Frontal cortex (tissue), 4 donors: ENCODE measurements at places on chromosomes 5 and 9. TPM values are rescaled to one million over a fixed set of nuclear protein-coding genes. Genes with fewer than 3 reads are reported as not detected.
A peak's percentile ranks its signal among the peaks of the same experiment; 100 is the strongest.

- DNase-seq: no peak
Measured at GRCh38 chr5:39062530-39062929, 11.7 kb downstream of the RICTOR start.

DNA sequence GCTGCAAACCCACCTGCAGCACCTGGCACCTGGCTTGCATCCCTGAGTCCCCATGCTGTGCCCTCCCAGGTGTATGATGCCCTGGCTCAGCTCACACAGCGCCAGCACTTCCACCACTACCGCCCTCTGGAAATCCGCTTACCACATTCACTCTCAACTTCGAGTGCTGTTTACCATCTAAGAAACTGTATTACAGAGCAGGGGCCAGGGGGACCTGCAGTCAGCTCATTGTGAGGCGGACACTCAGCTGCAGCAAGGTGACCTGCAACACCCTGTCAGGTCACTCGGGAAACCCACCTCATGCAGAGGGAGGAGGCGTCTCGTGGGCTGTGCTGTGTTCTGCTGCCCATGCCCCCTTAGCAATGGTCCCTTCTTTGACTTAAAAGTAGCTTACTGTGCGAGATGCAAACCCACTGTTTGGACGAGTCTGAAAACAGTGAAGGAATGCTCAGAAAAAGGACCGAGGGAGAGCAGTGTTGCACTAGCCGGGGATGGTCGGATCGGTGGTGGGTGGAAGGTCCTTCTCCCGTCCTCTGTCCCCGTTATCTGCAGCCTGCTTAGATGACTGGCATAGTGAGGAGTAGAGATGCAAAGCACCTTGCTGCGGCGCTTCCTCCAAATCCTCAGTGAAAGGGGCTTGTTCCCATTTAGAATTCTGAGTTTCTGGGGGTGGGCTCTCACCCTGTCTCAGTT lies 55.2 kb upstream of the CTSL start:
- no peak for DNase-seq

- DNase-seq: no peak
Measured at GRCh38 chr5:142491270-142491669, 166.4 kb upstream of the SPRY4 start.

DNA sequence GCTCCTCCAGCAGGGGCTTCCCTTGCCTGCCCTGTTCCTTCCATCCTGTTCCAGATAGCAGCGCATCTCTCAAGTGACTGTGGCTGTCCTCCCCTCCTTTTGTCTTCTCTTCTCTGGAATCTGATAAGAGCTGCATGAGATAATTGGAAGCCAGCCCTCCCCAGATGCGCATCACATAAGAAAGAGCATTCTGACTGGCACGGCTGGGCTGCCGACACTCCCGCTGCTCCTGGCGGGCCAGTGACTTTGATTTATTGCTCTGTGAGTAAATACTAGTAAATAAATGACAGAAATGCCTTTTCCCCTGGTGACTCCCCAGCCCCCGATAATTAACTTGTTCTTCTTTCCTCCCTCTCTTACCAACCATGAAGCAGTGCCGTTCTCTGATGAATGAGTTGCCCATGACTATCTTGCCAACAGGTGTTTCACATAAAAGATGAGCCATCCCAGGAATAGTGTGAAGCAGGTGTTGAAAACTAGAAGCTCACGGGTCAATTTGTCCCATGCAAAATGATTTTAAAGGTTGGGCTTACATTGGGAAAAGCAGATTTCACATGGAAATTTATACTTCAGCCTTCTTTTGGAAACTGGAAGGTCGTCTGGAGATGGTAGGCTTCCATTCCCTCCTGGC lies 212.3 kb downstream of the ERCC6L2 start:
- DNase-seq: no peak

- no peak for DNase-seq
Measured at GRCh38 chr5:44943647-44944046, 134.9 kb downstream of the MRPS30 start.

DNA sequence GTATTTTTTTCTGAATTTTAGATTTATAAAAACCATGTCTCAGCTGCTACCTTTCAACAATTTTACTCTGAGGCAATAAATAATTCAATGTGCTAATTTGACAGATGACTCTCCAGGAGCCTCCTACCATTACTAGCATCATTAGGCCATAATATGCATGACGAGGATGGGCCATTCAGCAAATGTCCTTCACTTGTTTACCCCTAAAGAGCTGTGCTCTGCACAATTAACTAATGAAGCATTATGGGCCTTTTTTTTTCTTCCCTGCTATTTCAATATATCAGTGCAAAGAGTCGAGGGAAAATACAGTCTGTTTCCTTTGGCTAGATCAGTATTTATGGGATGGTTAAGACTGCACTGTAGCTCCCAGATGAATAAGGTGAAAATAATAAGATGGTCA lies 627.2 kb downstream of the ISL1 start:
- DNase-seq: no peak

GRCh38 chr5:148147415-148147814 lies 20.9 kb upstream of the SPINK14 start:
- no peak for DNase-seq

- no peak for DNase-seq
Measured at GRCh38 chr5:35242702-35243258, 12.5 kb upstream of the PRLR start.

DNA sequence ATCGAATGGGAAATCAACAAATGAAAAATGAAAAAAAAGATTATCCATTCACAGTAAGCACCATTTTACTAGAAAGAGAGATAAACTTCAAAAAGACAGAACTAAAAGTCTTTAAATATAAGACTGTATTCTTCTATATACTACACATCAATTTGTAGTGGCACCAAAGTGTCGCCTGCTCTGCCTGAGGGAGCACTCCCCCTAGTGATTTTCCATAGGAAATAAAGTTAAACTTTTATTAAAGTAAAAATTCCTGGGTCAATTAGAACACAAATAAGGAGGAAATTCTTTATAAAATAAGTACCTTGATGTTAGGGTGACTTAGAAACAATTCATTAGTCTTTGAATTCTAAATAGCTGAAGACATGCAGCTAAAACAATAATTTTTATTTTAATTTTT lies 9.7 kb downstream of the RAD1 start:
- no peak for DNase-seq

DNA sequence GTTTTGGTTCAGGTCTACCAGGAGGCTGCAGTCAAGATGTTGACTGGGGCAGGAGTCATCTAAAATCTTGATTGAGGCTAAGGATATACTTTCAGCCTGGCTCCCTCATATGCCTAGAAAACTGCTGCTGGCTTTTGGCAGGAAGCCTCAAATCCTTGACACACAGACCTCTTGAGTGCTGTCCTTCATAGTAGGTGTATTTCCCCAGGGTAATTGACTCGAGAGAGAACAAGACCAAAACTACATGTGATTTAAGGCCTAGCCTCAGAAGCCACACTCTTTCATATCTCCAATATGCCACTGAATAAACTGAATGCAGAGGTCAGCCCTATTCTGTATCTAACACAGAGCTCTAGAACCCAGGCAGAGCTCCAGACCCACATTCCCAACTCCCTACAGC lies 402.3 kb upstream of the ADAMTS16 start:
- no peak for DNase-seq

DNA sequence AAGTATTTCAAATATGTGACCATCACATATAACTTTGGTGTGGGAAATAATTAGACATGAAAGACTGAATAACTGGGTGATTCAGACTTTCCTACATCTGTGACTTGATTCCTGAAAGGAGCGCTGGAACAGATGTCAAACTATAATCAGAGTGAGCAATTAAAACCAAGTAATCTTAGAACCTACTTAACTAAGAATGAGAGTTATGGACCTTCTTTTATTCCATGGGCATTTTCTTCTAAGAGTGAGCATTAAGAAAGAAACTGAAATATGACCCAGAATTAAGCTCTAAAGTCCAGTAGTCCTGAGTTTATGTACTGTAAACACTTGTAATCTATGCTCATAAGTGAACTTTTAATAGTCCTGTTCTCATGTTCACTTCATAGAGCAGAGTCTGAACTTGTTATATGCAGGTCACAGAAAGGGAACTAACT lies 68.4 kb downstream of the PAM start:
- no peak for DNase-seq

DNA sequence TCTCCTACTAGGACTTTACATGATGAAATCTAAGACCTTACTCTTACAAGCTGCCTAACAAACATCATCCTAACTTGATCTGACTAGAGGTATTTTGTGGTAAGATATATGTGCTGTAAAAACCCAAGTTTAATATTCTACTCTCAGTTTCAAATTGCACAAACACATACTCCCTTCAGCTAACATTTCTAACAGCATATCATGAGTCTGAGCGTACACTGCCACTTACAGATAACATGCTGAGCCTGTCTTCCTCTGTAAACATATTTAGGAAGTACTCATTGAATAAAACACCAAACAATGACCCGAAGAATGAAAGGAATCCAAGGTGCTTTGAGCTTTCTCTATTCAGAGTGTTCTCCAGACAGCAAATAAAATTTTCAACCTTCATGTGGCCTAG lies 7.9 kb upstream of the ESM1 start:
- no peak for DNase-seq

- DNase-seq: no peak
Measured at GRCh38 chr9:120989065-120989464, 61.0 kb downstream of the C5 start.

- no peak for DNase-seq
Measured at GRCh38 chr9:79880626-79881025, 308.9 kb downstream of the TLE4 start.

GRCh38 chr5:123665822-123666371 lies 153.9 kb downstream of the CSNK1G3 start:
- DNase-seq: no peak

DNA sequence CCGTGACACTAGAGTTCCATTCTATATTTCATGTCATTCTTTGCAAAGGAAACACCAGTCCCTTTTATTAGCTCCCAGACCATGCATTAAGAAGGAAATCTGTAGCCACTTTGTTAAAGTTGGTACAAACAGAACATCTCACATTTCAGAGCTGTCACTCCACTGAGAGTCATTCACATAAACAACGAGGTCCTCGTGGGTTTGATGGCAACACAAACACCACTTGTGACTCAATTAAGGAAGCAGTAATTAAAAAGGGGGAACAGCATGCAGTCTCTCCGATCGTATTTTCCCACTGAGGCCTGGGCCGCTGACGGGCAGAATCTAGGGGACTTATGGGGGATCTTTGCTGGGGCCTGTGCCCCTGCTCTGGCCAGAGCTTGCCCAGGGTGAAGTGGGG lies 94.2 kb upstream of the ZNF618 start:
- DNase-seq: no peak

GRCh38 chr9:12819436-12820185 lies 44.8 kb downstream of the LURAP1L start:
- no peak for DNase-seq

DNA sequence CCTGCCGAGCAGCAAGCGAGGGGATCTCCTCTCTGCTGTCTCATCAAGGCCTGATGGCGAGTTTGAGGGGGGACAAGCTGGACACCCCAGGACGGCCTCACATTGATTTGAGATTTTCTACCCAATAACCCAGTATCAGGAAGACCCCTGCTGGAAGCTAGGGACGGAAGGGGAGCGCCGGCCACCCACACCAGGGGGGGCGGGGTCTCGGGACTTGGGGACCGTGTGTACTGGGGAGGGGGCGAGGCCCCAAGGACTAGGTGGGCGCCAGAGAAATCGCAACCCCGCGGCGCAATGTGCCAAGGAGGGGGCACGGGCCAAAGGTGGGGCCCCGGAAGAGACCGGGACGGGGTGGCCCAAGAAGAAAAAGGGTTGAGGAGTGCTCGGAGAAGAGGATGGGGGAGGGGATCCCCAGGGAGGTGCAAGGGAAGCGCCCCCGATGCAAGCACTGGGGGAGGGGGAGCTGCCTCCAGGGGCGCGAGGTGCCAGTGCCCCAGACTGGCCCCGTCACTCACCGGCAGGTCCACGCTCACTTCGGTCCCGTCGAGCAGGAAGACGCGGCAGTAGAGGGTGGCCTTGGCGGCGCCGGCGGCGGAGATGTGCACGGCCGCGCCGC lies 1.1 kb downstream of the EPB41L4B start:
- no peak for DNase-seq

DNA sequence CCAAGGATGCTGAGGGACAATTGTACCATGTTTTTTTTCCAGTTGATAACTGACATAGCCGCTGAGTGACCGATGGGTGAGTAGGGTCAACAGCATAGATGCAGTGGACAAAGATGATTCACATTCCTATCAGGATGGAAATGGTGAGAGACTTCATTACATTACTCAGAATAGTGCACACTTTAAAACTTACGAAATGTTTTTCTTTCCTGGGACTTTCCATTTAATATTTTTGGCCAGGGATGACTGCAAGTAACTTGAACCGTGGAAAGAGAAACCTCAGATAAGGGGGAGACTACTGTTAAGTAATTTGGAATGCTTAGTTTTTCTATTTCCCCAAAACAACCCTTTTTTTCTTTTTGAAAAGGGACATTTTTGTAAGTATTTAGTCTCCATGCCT lies 3.0 kb upstream of the TUSC1 start:
- no peak for DNase-seq

DNA sequence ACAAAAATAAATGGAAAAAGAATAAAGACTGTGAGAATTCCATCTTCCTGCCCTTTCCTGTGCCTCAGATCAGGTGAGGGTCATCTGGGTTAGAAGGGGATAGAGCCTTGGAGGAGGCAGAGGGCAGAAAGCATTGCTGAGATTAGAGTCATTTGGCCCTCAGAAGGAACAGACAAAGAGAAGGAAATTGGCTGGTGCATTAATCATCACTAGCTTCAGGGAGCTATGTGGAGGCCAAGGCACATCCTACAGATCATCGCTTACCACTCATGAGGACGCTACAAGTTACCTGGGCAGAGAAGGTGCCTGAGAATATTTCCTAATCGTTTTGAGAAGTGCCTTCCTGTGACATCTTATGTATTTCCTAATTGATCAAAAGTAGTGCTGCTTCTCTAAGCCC lies 74.5 kb downstream of the C7 start:
- DNase-seq: no peak

GRCh38 chr5:88873447-88873846 lies 9.5 kb downstream of the MEF2C start:
- DNase-seq: no peak

GRCh38 chr5:61496446-61496845 lies 164.4 kb downstream of the ZSWIM6 start:
- peak; percentile 8 for DNase-seq

DNA sequence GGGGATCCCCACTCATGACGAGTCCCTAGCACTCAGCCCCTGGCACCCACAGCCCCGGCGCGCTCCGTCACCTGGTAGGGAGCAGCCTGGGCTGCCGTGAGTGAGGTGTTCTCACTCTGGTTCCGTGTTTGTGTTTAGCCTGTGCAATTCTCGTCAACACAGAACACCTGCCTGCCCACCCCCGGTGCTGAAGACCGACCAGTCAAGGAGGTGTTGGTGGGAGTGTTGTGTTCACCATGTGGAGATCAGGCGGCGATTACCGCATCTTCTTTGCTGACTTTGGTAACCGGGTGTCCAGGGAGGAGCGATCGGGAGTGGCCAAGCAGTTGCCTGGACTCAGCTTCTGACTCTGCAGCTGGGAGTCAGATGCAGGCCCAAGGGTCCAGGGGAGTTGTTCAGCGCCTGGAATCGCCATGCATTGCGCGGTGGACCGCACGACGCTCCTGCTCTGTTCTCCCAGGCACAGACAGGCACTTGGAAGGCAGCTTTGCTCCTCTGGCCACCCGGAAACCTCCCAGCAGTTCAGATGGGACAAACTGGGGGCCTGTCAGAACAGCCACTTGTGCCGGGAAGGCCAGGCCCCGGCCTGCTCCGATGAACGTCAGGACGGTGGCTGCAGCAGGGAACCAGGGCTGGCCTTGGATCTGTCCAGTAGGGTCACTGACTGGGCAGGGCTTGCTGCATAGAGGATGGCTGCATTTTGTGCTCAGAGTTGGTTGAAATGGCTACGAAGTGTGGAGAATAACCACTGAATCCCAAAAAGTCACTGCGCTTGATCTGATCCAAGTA lies 28.2 kb downstream of the EXOC3 start:
- no peak for DNase-seq

SETX gene
- total RNA-seq: 93.8 TPM

PCDHA13 gene
- total RNA-seq: 13.5 TPM

SELENOP gene
- 41.2 TPM for total RNA-seq

DMRT3 gene
- not detected for total RNA-seq
